ENCODE measurements at places on chromosomes 13 and 19. TPM values are rescaled to one million over a fixed set of nuclear protein-coding genes. Genes with fewer than 3 reads are reported as not detected.

Gene SNAPC2
- 34.9 TPM for polyA plus RNA-seq

- no peak for DNase-seq
Measured at GRCh38 chr13:80865329-80865728, 524.4 kb upstream of the SPRY2 start.

DNA sequence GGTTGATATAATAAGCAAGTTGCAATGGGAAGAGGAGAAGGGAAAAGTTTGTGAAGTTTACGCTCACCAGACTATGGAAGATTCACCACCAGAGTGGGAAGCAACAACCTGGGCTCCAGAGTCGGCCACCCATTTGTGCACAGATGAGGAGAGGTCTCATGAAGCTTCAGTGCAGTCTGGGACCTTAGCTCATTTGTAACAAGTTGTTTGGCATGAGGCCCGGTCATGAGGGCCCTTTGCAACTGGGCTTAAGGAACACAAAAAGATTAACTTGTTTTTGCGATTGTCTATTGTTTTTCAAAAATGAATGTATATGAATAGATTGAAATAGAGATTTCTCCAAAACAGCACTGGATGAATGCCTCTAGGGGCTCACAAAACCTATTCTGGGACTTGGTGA is 94.2 kb downstream of the ZNF737 start:
- DNase-seq: no peak

Gene ZNF560
- polyA plus RNA-seq: 0.36 TPM

- no peak for DNase-seq
Measured at GRCh38 chr13:51015973-51016372, 95.1 kb downstream of the C13orf42 start.

Data from IMR-90 (cell line).